ENCODE measurements at places on chromosomes 7 and 10.

GRCh38 chr10:122854648-122855047 lies 9.0 kb upstream of the CUZD1 start:
- peak; percentile 1 for DNase-seq

- peak; percentile 89 for DNase-seq
These were observed 10.7 kb downstream of the PSAP start for GRCh38 chr10:71840177-71840957.

GRCh38 chr7:145030754-145031153 lies 194.9 kb upstream of the TPK1 start:
- no peak for DNase-seq

DNA sequence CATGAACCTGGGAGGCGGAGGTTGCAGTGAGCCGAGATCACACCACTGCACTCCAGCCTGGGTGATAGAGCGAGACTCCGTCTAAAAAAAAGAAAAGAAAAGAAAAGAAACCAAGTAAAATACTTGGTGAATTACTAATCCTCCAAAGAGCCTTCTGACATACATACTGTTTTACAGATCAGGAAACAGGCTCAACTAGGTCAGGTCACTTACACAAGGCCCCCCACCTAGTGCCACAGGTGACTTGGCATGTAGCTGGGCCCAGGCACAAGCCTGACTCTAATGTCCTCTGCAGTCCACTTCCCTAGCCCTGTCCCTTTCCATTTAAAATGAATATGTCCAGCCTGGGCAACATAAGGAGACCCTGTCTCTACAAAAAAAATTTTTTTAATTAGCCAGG lies 157.0 kb downstream of the TPST1 start:
- no peak for DNase-seq

DNA sequence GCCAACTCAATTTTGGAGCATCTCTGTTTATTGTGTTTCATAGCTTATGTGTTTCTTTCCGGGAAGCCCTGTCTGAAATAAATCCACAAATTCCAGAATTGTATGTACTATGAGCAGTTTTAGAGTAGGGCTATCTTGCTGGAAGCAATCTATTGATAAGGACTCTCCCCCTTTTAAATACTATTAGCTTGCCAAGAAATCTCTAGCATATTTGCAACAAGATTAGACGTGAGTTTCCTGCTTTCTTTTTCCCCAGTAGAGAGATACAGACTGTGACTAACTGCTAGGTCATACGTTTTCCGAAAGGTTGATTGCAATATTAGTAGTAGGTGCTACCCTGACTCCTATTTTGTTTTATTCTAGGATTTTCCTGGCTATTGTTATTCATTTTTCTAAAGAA lies 277.0 kb downstream of the MALRD1 start:
- DNase-seq = no peak
